NCI-H2081 (cell line): ENCODE measurements at places on chromosomes 7 and 10.

GRCh38 chr7:138837627-138838026 is 39.6 kb upstream of the ATP6V0A4 start:
- peak; percentile 89 for DNase-seq

- no peak for DNase-seq
Observed at GRCh38 chr10:75708060-75708459, 276.6 kb downstream of the LRMDA start.

- DNase-seq, result peak; percentile 77
Observed at GRCh38 chr7:29090836-29091601, 55.3 kb downstream of the CPVL start.

- no peak for DNase-seq
Observed at GRCh38 chr10:132192076-132192975, 5.6 kb downstream of the DPYSL4 start.

GRCh38 chr10:21217748-21218367 is 307.6 kb downstream of the SKIDA1 start:
- DNase-seq, result no peak

GRCh38 chr10:49831352-49832035 is 69.4 kb upstream of the OGDHL start:
- no peak for DNase-seq

DNA sequence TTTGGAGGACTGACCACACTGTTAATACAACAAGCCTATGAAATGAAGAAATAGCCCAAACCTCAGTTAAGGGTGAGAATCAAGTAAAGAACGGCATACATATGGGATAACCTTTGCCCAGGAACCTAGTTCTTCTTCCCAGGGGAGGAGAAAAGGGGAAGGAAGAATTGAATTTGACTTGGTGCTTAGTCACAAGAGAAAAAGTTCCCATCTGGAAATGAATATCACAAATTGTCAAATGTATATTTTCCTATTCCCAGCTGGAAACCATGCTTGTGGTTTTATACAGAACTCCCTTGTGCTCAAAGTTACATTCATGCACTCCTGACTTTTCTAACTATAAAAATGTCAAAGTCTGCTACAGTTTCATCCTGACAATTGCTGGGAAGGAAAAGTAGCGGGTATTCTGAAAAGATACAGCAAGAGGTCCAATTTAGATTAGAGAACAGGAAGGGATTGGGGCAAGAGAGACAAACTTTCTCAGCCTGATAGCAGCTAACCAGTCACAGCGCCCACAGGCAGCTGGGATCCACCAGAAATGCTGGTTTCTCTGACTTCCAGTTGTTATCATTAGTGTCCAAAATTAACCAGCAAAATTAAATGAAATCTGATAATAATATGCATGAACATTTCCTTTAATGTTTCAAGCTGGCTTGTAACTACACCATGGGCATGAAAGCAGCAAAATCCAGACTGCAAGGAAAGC is 18.6 kb upstream of the GSAP start:
- no peak for DNase-seq

- DNase-seq, result no peak
Observed at GRCh38 chr10:93363891-93364648, 118.1 kb downstream of the MYOF start.

DNA sequence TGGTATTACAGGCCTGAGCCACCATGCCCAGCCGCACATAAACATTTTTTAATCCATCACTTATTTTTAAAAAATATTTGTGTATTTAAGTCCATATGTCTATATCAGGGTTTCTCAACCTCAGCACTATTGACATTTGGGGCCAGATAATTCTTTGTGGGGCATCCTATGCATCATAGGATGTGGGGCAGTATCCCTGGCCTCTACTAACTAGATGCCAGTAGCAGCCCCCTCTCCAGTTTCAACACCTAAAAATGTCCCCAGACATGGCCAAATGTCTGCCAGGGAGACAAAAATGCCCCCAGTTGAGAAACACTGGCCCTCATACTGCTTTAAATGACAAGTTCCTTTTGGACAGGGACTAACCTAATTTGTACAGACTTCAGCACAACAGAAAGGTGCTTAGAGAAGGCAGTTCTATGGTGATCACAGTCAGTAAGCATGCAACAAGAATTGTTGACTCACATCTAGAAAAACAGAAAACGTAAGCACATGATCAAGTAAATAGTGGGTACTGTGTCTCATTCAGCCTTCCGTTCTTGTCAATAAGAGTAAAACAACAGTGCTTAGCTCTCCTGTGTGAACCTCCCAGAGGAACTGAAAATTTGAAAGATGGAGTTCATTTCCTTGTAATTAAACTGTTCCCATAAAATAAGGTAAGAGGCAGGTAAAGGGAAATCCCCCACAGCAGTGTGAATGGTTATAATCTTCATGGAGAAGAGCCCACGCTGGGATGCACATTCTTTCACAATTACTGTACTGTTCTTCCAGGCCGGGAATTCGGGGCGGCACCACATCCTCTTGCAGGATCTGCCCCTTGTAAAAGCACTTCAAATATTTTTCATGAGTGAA is 17.3 kb upstream of the ADRB1 start:
- DNase-seq, result no peak

DNA sequence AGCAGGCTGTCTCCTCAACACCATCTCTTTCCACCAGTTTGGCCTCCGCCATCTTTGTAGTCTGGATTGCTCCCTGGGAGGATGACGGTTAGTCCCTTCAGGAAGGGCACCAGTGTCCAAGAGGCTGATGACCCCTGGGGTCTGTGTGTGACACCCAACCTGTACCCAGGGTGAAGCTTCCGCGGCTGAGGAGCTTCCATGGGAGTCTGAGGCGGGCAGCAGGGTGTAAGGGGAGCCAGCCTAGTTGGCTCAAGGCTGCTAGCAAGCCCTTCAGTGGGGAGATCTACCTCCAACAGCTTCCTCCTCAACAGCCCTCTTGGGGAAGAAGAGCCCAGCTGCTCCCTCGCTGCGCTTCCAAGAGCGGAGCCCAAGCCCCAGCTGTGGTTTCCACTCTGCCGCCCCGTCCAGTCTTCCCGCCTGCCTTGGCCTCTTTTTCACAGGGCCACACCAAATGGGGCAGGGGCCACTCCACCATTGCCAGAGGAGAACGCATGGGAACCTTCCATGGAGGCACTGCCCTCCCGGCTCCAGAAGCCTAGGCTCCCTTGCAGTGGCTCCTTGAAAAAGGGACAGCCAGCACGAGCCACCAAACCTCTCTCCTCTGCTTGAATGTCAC is 57.4 kb downstream of the TMEM209 start:
- DNase-seq, result no peak

GRCh38 chr10:131588704-131589220 is 277.2 kb upstream of the TCERG1L start:
- no peak for DNase-seq

GRCh38 chr10:87973635-87974034 is 110.2 kb downstream of the PTEN start:
- DNase-seq, result no peak

DNA sequence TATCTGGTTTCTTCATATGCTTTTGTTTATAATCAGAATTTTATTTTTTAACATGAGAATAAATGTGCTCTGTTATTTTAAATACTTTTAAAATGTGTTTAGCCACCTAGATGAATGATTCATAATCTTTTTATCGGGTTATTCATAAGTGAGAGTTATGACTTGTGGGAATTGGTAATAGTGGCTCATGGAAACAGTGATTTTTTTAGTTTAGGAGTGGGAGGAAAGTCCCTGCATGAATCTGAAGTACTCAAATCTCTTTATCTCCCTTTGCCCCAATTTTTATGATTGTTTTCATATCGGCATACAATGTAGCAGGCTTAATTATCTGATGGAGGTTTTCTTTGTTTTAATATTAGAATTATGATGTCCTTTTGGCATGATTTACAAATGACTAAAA is 42.9 kb downstream of the TAX1BP1 start:
- no peak for DNase-seq

- no peak for DNase-seq
Observed at GRCh38 chr10:132847856-132848255, 61.9 kb upstream of the NKX6-2 start.
